ENCODE measurements at places on chromosomes 1 and 21.

DNA sequence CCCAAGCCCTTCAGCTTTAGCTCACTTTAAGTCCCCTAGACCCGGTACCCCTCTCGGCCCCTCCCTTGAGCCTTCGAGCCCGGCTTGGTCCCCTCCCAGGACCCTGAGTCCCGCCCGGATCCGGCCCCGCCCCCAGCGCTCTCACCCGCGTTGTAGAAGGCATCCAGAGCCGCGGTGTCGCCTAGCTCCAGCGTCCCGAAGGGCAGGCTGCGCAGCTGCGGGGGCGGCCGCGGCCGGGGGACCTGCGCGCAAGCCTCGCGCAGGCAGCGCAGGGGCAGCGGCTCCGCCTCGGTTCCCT lies 699 bp downstream of the MAP3K6 start:
- DNase-seq = no peak

DNA sequence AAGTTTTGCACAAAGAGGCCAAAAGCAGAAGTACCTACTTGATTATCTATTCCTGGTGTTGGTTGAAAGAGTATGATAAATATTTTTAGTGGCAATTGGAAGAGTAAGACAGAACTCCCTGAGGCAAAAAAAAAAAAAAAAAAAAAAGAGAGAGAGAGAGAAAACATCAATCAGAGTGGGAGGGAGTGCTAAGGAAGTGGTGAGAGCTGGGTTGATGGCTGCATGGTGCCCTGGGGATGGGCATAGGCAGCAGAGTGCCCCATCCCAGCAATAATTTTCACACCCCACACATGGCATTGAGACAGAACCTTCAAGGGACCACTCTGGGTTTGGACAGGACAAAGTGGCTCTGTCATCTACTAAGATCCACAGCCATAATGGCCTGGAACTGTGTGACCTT lies 59.4 kb upstream of the FAM20B start:
- DNase-seq = no peak

GRCh38 chr1:220786337-220787068 lies at the start of gene MTARC1:
Gene MTARC1, plus strand, starts transcription at chr1:220786913. Its CDS starts 32 bp downstream, at chr1:220786945.
- no peak for DNase-seq

DNA sequence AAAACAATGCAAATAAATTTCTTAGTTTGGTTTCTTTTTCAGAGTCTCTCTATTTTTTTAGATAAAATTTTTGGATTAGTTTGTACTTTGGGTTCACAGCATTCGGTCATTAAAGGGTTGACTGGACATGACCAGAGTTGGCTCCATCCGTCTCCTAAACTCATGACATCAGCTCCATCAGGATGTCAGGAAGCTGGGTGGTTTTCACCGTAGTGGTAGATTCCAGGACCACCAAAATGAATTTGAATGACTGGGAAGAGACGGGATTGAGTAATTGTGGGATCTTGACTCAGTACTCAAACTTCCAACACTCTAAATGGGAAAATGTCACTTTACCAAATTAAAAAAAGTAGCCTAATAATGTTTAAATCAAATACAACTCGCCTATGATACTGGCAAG lies 279.2 kb upstream of the DUSP10 start:
- DNase-seq = no peak

GRCh38 chr1:33902486-33903209 lies 38.8 kb downstream of the HMGB4 start:
- no peak for DNase-seq

GRCh38 chr1:158199849-158200248 lies 19.2 kb downstream of the CD1D start:
- DNase-seq = no peak

GRCh38 chr1:6603238-6603914 lies 707 bp upstream of the KLHL21 start:
- DNase-seq = no peak

DNA sequence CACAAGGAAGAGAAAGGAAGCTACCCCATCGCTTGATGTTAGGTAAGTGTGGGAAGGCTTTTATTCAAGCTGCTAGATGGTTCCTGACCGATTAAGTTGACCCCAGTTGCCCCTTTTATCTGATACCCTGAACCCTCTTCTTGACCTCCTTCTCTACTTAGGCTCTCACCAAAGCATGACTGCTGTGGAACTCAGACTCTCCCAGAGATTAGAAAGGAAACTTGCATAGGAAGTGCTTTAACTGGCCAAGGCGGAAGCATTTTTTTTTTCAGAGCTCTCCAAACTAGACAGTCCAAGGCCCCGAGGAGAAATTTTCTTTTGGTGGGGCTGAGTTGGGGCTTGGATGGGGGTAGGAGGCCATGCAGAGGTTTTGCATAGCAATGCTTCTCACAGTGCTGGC lies 101.3 kb upstream of the USP24 start:
- DNase-seq = no peak

GRCh38 chr21:34282223-34282622 lies 81.6 kb upstream of the KCNE2 start:
- DNase-seq = no peak

GRCh38 chr1:44110916-44111315 lies 7.7 kb upstream of the KLF17 start:
- DNase-seq = no peak

All from esophagus squamous epithelium (tissue), 5 donors.